ENCODE measurements at places on chromosomes 12 and 14.
A peak's percentile ranks its signal among the peaks of the same experiment; 100 is the strongest.

GRCh38 chr12:47021298-47021697, 58.1 kb upstream of the PCED1B start:
- DNase-seq: no peak

DNA sequence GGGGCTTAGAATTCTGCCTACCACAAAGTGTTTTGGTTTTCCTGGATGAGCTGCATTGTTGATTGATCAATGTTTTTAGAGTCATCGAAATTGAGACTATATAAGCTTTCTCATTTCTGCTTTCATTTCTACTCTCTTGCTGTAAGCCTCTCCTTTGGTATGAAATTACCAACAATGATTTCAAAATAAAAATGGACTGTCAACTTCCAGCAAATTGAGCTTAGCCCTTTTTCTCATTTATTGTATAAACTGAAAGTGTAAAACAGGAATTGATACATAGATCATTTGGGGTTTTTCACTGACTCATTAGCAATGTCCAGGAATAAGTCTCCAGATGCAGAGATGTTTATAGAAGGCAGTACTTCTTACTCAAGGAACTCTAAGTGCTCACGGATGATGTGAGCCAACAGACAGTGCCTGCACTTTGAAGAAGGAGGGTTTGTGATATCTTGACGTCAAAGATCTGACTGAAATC, 20.0 kb upstream of the PCNX1 start:
- DNase-seq: peak; percentile 36

DNA sequence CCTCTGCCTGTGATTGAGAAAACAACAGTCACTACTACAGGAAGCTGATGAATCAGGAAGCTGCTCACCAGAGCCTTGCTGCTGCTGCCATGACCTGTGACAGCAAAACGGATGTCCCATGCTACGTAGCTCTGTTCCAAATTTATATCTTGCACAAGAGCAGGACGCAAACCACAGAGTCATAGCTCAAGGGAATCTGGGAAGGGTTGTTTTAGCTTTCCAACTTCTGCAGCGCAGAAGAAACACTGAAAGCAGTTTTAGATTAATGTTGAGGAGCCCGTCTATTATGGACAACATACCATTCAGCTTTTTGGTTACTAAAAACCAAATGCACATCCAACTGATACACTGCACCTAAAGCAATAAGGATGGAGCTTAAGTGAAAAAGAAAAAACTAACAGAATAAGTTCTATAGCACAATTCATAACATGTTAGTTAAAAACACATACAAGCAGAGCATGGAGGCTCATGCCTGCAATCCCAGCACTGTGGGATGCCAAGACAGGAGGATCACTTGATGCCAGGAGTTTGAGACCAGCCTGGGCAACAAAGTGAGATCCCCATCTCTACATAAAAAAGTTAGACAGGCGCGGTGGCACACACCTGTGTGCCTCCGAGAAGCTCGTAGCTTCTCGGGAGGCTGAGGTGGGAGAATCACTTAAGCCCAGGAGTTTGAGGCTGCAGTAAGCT, 1.7 kb upstream of the ANKRD33 start:
- DNase-seq: peak; percentile 79

- no peak for DNase-seq
Observed at GRCh38 chr12:112645586-112645985, 146.0 kb upstream of the RPH3A start.

- DNase-seq: no peak
Observed at GRCh38 chr12:29672580-29672979, 111.2 kb downstream of the TMTC1 start.

- no peak for DNase-seq
Observed at GRCh38 chr12:31297572-31298514, 28.1 kb downstream of the SINHCAF start.

- DNase-seq: no peak
Observed at GRCh38 chr14:99394602-99395156, 86.0 kb downstream of the SETD3 start.

DNA sequence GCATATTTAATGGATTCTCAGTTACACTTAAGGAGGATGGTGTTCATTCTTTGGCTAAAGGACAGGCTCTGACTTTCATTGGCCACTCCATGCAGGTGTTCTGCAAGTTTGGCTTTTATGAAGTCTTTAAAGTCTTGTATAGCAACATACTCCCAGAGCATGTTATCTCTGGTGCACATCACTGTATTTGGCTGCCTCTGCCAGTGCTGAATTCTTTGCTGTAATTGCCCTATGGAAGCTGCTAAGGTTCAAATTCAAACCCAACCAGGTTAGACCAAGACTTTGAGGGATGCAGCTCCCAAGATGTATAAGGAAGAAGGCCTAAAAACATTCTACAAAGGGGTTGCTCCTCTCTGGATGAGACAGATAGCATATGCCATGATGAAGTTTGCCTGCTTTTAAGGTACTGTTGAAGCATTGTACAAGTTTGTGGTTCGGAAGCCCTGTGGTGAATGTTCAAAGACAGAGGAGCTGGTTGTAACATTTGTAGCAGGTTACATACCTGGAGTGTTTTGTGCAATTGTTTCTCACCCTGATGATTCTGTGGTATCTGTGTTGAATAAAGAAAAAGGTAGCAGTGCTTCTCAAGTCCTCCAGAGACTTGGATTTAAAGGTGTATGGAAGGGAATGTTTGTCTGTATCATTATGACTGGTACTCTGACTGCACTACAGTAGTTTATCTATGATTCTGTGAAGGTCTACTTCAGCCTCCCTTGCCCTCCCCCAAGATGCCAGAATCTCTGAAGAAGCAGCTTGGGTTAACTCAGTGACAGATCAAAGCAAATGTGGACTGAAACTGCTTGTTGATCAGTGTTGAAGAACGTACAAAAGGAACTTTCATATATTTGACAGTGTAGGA, 19.4 kb downstream of the TMEM116 start:
- no peak for DNase-seq

DNA sequence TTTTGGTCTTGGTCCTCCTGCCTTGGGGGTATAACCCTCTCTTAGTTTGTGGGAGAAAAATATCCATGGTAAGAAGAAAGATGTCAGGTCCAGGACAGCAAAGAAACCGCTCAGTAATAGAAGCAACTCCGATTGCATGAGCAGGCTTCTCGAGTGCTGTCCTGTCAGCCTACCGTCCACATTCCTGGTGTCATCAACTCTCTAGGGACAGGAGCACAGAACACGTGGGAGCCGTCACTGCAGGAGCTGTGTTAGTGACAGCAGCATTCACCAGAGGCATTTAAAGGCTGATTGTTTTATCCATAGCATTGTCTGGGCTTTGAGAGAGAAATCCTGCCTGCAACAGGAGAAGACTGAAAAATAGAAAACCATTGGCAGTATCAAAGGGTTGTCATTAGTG, 244.2 kb downstream of the CACNA1C start:
- no peak for DNase-seq

GRCh38 chr14:54739514-54739913, 163.1 kb downstream of the GCH1 start:
- no peak for DNase-seq

- peak; percentile 57 for DNase-seq
Observed at GRCh38 chr14:101839236-101839635, 77.7 kb downstream of the PPP2R5C start.

GRCh38 chr12:115337693-115338543, 653.9 kb upstream of the TBX3 start:
- DNase-seq: no peak

- no peak for DNase-seq
Observed at GRCh38 chr12:58138424-58138823, 197.1 kb downstream of the ATP23 start.

DNA sequence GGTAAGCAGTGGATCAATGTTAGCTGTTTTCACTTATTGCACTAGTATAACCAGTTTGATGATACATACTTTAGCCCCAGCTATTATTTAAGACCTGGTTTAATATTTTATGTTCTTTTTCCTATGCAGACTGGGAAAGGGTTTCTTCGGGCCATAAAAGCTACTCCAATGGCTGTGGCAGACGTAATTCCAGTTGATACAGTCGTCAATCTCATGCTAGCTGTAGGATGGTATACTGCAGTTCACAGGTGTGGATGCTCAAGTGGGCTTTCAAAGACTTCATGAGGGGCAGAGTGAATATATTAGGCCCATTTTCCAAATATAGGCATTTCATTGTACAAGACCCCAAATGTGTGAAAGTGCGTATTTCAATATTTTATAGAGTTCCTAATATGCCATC, 70.1 kb downstream of the ERGIC2 start:
- DNase-seq: no peak

DNA sequence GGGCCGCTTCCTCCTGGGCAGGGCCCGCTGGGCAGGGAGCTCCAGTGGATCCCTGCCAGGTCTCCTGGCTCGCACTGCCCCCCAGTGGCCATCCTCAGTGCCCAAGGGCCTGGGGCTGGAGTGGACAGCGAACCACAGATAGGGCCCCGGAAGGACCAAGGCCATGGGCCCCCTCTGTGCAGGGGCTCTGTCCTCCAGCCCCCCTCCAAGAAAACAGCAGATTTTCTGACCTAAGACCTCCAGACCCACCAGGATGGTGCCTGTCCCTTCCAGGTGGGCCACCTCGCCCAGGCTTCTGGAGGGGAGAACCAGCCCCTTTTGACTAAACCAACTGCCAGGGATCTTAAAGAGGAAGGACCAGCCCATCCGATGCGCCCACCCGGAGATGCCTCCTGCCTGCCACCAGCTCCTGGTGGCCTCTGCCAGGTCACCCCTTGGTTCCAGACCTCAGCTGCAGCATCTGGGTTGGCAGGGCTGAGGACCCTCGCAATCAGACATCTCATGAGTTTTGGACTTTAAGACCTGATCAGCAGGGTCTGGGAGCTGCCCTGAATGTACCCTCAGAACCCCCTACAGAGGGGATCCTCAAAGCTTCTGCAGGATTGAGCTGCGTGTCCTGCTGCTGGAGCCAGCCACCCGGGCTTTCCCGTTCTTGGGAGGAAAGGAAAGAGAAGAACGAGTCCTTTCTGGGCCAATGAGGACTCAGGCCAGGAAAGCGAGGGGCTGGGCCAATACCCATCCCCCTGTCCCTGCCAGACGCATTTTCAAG, 325.8 kb upstream of the DIO3 start:
- DNase-seq: peak; percentile 20

DNA sequence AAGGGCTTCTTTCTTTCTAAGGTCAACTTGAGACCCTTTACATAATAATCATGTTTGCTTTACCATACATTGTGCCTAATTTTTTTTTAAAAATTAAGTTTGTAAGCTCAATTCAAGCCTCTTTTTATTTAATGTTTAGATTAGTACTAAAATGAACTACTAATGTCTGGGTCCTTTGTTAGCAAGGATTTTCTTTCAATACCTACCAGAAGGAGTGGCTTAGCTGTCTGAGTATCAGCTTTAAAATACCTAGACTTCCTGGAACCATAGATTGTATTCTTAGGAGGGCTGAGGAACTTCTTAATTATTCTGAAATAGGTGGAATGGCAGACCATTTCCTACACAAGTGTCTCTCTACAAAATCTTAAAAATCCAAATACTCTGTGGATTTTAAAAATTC, 122.1 kb downstream of the HMGA2 start:
- no peak for DNase-seq

DNA sequence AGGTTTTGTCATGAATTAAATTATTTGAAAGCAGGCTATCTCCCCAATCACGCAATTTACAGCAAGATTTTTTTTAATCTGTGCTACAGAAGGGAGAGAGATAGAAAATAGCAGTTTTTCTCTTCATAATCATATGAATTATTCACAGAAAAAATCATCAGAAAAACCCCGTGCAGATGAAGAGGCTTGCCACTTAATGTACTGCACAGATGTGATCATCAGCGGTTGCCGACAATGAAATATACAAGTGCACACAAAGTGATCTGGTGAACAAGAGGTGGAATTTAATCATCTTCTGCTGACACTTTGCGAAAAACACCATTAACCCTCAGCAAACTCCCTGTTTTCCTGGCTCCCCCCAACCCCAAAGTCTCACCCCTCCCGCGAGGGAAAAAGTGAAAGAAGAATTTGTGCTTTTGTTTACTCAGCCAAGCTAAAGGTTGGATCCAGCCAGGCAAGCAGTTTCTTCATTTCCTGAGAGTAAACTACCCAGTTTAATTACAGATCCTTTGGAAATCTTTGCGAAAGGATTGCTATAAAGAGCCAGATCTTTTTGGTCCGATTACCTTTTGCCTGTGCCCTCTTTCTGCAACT, 3.1 kb upstream of the LMO3 start:
- no peak for DNase-seq

GRCh38 chr14:60679566-60680258, 30.4 kb upstream of the SIX1 start:
- no peak for DNase-seq

DNA sequence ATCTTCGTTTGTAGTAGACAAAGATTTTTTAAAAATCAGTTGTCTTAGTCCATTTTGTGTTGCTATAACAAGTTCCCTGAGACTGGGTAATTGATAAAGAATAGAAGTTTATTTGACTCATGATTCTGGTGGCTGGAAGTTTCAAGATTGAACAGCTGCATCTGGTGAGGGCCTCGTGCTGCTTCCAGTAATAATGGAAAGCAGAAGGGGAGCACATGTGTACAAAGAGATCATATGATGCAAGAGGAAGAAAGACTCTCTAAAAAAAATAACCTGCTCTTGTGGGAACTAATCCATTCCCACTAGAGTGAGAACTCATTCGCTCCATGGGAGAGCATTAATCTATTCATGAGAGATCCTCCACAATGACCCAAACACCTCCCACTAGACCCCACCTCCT, 24.8 kb downstream of the MUCL1 start:
- no peak for DNase-seq

DNA sequence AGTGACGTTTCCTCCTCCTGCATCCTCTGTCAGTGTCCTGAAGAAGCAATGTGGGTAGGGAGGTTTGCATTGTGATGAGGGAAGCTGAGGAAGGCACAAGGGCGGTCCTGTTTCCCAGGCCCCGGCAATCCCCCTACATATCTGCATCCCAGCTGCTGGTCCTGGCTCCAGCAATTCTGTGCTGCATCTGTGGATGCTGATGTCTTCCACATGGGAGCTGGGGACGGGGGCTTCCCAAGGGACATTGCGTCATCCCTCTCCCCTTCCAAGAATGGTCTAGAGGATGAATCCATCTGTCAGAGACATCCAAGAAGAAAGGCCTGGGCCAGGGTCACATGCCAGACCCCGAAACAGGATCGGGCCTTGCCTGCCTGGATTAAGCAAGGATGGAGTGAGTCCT, 52.1 kb downstream of the TSPAN11 start:
- no peak for DNase-seq

DNA sequence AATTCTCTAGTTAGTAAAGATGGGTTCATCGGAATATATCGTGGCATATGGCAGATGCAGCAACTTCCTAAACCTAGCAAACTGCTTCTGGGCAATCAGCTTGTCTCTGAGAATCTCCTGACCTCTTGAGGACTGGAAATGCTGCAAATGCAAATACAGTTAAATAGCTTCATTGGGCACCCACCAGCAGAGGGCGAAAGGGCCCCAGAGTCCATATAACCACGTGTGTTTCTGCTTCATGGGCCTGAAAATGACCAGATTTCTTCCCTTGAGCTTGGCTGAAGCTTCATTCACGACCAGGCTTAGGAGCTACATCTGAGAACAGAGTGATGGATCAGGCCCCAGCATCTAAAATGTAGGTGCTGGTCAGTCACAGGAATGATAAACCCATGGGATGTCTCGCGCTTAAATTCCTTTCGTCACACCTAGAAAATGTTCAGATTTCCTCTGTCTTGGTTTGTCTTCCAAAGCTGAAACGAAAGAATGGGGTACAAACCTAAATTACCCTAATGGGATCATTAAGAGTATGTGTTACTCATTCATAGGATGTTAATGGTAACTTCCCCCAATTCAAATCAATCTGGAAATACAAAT, 1482.5 kb upstream of the TMEM132C start:
- peak; percentile 41 for DNase-seq
